Caco-2 (cell line): ENCODE measurements at places on chromosomes 5 and 9. TPM values are rescaled to one million over a fixed set of nuclear protein-coding genes. Genes with fewer than 3 reads are reported as not detected.

The TOR4A gene
- 1.8 and 1.9 TPM in 2 replicates for total RNA-seq

The AQP7 gene
- 2.2 and 2.4 TPM in 2 replicates for total RNA-seq

The CLIC3 gene
- total RNA-seq: 4.5 and 4.7 TPM in 2 replicates

The SPATA31E1 gene
- not detected in 2 replicates for total RNA-seq

The GLE1 gene
- total RNA-seq: 30.4 and 30.8 TPM in 2 replicates

GRCh38 chr9:98117984-98118639 lies 910 bp downstream of the TRIM14 start:
- peaks cover 26% of the 10 kb centered on the region for H3K4me1 ChIP-seq
- H3K4me3 ChIP-seq: peak overlapping the region; percentile 84
- no peaks in the 10 kb centered on the region for H3K36me3 ChIP-seq
- no peaks in the 10 kb centered on the region for H3K27me3 ChIP-seq
- DNase-seq: peak; percentile 84

DNA sequence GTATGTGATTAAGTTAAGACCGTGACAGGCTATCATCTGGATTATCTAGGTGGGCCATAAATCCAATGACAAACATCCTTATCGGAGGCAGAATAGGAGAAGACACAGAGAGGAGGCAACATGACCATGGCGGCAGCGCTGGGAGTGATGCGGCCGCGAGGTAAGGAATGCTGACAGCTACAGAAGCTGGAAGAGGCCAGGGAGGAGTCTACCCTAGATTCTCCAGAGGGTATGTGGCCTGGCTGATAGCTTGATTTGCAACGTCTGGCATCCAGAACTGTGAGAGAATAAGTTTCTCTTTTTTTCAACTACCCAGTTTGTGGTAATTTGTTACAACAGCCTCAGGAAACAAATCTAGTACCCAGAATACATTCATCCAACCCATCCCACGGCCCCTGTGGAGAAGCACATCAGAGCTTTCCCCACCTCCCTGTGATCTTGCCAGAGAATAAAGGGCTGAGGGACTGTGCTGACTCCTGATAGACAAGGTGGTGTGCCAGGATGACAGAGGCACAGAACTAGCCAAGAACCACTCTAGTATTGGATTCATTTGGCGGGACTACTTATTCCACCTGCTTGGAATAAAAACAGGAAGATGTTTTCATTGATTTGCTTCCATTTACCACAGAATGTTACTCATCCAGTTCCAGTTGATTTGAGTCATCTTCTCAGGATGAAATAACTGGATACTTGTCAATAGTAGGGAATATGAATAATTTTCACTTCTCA lies 187.4 kb downstream of the MAN2A1 start:
- no peak overlapping the region for H3K4me3 ChIP-seq
- H3K27me3 ChIP-seq: no peaks in the 10 kb centered on the region
- H3K36me3 ChIP-seq: no peaks in the 10 kb centered on the region
- DNase-seq: no peak

DNA sequence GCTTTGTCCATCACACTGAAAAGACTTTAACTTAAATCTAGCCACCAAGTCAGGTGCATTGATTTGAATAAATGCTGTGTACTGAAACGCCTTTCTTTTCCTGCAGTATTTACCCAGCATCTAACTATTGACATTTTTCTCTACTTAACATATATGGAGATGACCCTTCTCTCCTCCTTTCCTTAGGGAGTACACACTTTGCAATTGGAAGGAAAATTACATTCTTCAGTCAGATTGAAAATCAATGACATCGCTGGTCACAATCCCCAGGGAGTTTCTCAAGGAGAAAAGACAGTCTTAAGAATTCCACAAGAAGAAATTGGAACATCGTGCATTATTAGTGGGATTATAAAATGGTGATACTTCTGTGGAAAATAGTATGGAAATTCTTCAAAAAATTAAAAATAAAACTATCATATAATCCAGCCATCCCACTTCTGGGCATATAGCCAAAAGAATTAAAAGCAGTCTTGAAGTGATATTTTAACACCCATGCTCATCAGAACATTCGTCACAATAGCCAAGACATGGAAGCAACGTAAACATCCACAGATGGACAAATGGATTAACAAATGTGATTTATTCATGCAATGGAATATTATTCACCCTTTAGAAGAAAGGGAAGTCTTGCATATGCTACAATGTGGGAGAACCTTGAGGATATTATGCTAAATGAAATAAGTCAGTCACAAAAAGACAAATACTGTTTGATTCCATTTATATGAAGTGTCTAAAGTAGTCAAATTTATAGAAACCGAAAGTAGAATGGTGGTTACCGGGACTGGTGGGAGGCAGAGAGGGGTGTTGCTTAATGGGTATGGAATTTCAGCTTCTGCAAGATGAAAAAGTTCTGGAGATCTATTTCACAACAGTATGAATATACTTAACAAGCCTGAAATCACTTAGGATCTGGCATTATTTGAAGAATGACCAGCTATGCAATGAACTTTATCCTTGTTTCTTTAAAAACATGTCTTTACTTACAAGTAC lies 14.3 kb upstream of the FREM1 start:
- H3K4me1 ChIP-seq: no peaks in the 10 kb centered on the region
- H3K4me3 ChIP-seq: no peak overlapping the region
- H3K27me3 ChIP-seq: no peaks in the 10 kb centered on the region
- H3K36me3 ChIP-seq: no peaks in the 10 kb centered on the region
- no peak for DNase-seq

DNA sequence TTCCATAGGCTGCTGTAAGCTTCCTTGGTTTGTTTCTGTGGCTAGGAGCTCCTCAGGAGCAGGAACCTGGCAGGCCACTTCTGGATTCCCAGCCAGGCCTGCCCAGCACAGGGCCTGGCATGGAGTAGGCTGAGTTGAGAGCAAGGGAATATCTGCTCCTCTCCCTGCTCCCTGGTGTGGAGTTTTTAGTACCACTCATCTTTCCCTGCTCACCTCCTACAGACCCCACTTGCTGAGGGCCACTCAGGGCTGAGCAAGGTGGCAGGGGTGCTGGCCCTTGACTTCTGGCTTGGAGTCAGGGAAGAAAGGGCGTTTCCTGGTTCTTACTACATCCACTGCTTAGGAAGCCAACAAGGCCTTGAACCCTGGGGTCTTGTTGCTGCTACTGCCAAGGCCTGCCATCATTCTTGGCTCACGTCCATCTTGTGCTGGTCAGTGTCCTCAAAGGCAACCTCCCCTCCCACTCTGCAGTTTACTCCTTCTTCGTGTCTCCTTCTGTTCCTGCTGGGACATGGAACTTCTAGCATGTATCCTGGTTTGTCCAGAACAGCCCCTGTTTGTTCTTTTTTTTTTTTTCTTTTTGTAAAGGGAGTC lies 54.9 kb downstream of the PSD2 start:
- no peak overlapping the region for H3K27ac ChIP-seq
- H3K4me1 ChIP-seq: no peaks in the 10 kb centered on the region
- DNase-seq: no peak
- peaks cover 1% of the 10 kb centered on the region; the same call in 1 of the 2 replicates for H3K27me3 ChIP-seq
- no peaks in the 10 kb centered on the region for H3K36me3 ChIP-seq

- no peaks in the 10 kb centered on the region for H3K4me1 ChIP-seq
- DNase-seq: no peak
- H3K27ac ChIP-seq: no peak overlapping the region
- no peaks in the 10 kb centered on the region for H3K27me3 ChIP-seq
Observed at GRCh38 chr5:103901885-103902284, 339.3 kb upstream of the NUDT12 start.

- H3K36me3 ChIP-seq: no peaks in the 10 kb centered on the region
- no peak for DNase-seq
- peaks cover 4% of the 10 kb centered on the region; the same call in 1 of the 2 replicates for H3K4me1 ChIP-seq
- no peak overlapping the region for H3K27ac ChIP-seq
Observed at GRCh38 chr9:3008091-3008490, 164.2 kb upstream of the PUM3 start.

- no peaks in the 10 kb centered on the region for H3K36me3 ChIP-seq
- H3K27me3 ChIP-seq: no peaks in the 10 kb centered on the region
- H3K27ac ChIP-seq: no peak within 1 kb of the TSS
- no peak within 1 kb of the TSS for H3K4me3 ChIP-seq
- no peak for DNase-seq
Observed at GRCh38 chr9:29213417-29214153, 1640.3 kb upstream of the C9orf72 start.

GRCh38 chr9:131851414-131851813 lies 111.5 kb upstream of the RAPGEF1 start:
- H3K4me1 ChIP-seq: no peaks in the 10 kb centered on the region
- no peak for DNase-seq
- H3K27me3 ChIP-seq: no peaks in the 10 kb centered on the region
- no peak overlapping the region for H3K4me3 ChIP-seq
- H3K36me3 ChIP-seq: no peaks in the 10 kb centered on the region

GRCh38 chr9:86955561-86955960 lies 8.3 kb upstream of the GAS1 start:
- H3K27ac ChIP-seq: no peak overlapping the region
- no peak overlapping the region for H3K4me3 ChIP-seq
- no peaks in the 10 kb centered on the region for H3K27me3 ChIP-seq
- H3K36me3 ChIP-seq: no peaks in the 10 kb centered on the region
- no peaks in the 10 kb centered on the region for H3K4me1 ChIP-seq

DNA sequence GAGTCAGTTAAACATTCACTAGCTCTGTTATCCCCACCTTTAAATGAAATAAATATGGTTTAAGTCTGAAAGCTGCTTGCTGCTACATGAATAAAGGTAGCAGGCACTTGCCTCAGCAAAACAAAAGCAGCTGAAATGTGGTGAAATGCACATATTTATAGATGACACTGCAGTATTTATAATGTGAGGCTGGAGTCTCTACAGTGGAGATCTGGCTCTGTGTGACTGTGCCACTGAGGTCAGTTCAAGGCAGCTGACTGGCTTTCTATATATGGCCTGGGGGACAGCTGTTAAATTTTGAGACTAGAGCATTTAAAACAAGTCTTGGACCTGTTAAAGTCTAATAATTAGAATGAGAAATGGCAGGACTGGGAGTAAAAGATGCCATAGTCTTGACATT lies 859.6 kb upstream of the SEMA6A start:
- H3K27ac ChIP-seq: no peak overlapping the region
- no peaks in the 10 kb centered on the region for H3K4me1 ChIP-seq
- H3K36me3 ChIP-seq: no peaks in the 10 kb centered on the region
- no peak overlapping the region for H3K4me3 ChIP-seq

GRCh38 chr5:133506181-133506580 lies 106.2 kb downstream of the FSTL4 start:
- no peak overlapping the region for H3K27ac ChIP-seq
- no peaks in the 10 kb centered on the region for H3K36me3 ChIP-seq
- no peaks in the 10 kb centered on the region for H3K27me3 ChIP-seq

DNA sequence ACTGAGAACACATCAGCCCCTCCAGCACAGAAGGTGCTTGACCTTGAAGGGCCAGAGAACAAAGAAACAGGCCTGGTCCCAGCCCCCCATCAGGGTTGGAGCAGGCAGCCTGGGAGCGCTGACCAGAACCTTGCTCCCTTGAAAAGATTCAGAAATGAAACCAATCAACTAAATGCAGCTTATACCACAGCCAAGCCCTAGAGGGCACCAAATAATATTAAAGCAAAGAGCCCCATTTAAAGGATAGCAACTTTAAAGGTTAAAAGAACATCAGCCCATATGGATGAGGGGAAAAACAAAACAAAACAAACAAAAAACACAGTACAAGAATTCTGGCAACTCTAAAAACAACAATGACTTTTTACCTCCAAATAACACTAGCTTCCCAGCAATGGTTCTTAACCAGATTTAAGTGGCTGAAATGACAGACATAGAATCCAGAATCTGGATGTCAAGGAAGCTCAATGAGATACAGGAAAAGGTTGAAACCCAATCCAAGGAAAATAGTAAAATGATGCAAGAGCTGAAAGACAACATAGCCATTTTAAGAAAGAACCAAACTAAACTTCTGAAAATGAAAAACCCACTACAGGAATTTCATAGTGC lies 471.9 kb downstream of the MTRR start:
- no peak overlapping the region for H3K4me3 ChIP-seq
- no peaks in the 10 kb centered on the region for H3K27me3 ChIP-seq
- H3K4me1 ChIP-seq: no peaks in the 10 kb centered on the region
- no peak overlapping the region for H3K27ac ChIP-seq

- DNase-seq: no peak
- no peak overlapping the region for H3K4me3 ChIP-seq
- no peaks in the 10 kb centered on the region for H3K4me1 ChIP-seq
- no peaks in the 10 kb centered on the region for H3K36me3 ChIP-seq
Observed at GRCh38 chr9:130290291-130291181, 25.0 kb downstream of the HMCN2 start.
